ENCODE measurements at places on chromosomes 6 and 20.

DNA sequence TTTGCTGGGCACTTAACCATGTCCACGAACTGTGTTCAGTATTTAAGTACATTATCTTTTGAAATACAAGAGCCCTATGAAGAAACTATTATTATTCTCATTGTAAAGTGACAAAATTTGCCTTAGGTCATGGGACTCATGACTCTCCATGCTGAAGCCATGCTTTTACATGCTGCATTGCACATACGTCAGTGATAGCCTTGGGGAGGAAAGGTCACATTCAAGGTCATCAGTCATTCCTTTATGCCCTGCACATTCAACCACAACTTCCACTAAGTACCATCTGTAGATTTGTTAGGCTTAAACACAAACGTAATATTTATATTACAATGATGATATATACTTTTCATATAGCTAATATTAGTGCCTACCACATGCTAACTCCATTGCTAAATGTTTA, 292.7 kb downstream of the TBC1D7 start:
- no peak for DNase-seq

DNA sequence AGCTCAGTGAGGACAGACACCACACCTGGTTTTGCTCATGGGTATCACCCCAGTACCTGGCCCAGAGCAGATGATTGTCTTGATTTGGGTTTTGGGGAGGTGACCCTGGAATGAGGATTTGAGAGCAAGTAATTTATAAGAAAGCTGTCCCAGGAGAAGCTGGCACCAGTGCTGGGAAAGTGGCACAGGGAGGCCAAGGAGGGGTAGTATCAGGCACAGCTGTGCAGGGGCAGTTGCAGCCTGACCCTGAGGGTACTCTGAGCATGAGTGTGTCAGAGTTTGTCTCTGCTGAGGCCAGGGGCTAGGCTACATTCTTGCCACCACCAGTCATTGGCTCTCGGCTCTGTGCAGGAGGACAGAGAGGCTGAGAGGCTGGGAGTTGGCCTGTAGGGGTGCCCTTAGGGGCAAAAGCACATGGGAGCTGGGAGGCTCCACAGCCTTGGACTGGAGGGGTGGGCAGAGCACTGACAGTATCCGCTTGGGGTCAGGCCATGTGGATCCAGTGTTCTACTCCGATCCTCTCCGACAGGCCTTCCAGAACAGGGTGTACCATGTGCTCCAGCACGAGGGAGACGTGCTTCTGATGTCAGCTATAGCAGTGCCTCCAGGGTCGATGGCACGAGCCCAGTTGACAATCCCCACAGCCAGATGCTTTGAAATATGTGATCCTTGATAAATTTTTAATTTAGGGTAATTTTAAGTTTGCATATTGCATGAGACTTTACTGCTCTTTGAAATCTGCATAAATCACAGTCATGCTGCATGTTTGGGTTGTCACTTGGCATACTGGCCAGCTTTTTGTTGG, 121.3 kb downstream of the PHACTR3 start:
- no peak for DNase-seq

- peak; percentile 42 for DNase-seq
These were observed 440.8 kb downstream of the UTRN start for GRCh38 chr6:144725736-144726522.

- peak; percentile 70 for DNase-seq
These were observed 3.3 kb downstream of the ID1 start for GRCh38 chr20:31608251-31608945.

- DNase-seq, result no peak
These were observed 43.2 kb downstream of the PPP1R3G start for GRCh38 chr6:5128351-5128750.

DNA sequence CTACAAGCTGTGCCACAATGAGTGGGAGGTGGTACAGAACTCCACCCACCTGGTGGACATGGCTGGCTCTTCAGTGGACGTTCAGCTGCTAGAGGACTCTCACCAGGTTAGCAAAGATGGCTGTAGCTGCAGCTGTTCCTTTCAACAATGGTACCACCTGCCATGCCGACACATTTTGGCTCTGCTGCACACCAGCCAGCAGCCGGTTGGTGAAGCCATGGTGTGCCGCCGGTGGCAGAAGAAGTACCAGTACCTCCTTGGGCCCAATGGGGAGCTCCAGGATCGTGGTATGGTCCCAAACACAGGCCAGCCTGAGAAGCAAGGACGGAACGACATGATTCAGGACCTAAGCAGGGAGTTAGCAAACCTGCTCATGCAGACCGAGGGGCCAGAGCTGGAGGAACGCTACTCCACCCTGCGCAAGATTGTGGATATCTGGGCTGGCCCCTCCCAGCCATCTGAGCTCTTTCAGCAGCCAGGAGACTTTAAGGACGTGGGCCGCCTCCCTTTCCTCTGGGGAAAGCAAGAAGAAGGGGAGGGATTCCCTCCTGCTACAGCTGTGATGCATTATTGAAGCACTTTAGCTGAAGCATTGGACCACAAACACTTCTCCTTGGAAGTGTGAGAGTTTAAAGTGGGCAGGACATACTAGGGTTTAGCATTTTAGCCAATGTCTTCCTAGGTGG, 2.8 kb upstream of the ZSWIM1 start:
- DNase-seq, result no peak

GRCh38 chr20:58201616-58202015, 26.8 kb downstream of the ANKRD60 start:
- no peak for DNase-seq

DNA sequence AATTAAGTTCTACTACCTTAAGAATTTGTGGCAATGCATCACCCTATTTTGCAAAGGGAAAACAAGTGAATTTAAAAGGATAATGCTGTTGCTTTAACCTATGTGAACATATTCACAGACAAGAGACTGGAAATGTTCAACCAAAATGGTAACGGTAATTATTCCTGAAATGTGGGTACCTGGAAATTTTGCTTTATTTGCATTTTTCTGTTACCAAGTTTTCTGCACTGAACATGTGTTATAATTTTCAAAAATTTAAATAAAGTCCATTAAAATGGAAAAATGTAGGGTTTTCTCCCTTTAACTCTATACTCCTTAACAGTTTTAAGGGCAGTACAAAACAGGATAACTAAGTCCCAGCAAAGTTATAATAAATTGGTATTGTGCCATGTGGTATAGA, 66.4 kb downstream of the EPB41L2 start:
- DNase-seq, result no peak

DNA sequence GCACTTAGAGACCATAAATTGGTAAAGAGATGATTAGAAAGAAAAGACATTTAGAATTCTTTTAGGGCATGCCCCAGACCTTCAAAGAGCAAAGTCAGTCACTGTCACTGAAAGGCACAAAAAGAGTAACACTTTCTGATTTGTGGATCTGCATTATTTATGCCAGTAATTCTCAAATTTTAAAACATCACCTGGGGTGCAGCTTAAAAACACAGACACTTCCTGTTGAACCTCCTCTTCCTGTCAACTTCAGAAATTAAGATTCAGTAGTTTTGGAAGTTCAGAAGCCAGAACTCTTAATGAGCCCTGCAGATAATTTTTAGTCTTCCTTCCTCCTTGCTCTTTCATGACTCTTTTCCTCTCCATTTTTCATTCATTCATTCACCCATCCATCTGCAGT, 137.5 kb downstream of the NRN1 start:
- DNase-seq, result no peak

DNA sequence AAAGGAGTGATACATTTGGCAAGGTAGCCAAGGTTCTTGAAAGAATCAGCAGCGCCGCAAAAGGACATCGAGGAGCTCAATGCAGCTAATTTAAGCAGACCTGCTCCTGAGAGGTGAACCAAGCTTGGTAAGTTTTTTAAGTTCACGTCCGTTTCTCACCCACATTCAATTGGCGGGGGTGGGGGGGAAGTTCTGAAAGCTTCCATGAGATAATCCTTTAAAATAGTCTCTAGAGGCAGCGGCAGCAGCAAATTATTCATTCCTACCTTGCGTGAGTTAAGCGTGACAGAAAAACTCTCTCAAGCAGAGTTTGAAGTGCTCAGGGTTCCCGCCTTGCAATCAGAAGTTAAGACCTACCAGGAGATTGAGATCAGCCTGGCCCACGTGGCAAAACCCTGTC, 97.3 kb upstream of the NHSL1 start:
- DNase-seq, result no peak

GRCh38 chr20:43583982-43584432, 6.7 kb upstream of the IFT52 start:
- peak; percentile 95 for DNase-seq

GRCh38 chr20:17910828-17911294, 57.7 kb downstream of the SNX5 start:
- peak; percentile 93 for DNase-seq

DNA sequence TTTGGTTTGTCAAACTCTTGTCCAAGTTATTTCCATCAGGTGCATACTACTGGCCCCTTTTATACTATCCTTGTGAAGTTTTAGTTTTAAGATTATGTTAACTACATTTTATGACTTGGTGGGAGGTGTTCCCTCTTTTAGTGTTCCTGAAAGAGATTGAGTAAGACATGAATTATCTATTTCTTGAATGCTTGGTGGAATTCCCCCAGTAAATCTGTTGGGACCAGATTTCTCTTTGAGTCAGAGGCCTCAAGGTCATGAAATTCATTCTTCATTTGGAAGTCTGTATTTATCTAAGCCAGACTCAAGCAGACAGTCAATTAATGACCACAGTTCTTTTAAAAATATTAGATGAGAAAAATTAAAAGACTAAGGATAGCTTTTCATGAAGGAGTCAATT, 81.3 kb downstream of the MOXD1 start:
- DNase-seq, result peak; percentile 80

GRCh38 chr6:137214931-137215330, 4.3 kb downstream of the IFNGR1 start:
- DNase-seq, result no peak

GRCh38 chr6:18586133-18586532, 199.0 kb downstream of the RNF144B start:
- DNase-seq, result no peak

DNA sequence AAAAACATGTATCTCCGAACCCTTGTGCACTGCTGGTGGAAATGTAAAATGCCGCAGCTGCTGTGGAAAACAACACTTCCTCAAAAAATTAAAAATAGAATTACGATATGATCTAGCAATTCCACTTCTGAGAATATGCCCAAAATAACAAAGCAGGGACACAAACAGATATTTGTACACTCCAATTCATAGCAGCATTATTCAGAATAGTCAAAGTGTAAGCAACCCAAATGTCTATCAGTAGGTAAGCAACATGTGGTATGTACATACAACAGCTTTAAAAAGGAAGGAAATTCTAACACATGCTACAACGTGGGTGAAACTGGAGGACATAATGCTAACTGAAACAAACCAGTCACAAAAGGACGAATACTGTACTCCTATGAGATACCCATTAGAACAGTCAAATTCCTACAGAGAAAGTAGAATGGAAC, 5.7 kb upstream of the RAB5IF start:
- DNase-seq, result no peak

- DNase-seq, result no peak
These were observed 51.6 kb upstream of the CHD6 start for GRCh38 chr20:41669708-41670263.

DNA sequence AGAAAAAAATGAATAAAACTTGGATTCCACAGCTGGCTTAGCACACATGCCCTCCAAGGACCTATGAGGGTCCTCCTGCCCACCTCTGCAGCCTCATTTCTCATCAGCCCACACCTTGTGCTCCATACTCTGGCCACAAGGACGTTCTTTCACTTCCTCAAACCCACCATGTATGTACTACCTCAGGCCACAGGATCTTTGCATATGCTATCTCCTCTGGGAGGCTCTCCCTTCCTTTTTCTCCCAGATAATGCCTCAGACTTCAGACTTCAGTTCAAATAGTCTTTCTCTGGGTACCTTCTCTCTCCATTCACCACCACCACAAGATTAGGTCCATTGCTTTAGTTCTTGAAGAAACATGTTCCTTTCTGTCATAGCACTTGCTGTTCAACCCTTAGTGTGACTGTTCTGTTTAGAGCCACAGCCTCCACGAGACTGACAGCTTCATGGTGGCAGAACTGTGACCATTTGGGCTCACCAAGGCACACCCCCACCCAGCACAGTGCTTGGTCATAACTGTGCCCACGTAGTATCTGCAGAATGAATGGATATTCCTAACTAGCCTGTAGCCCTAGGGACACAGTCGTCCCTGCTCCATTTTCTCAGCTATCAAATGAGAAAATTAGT, 146.7 kb upstream of the LRFN2 start:
- DNase-seq, result no peak

GRCh38 chr6:70735513-70735912, 67.8 kb downstream of the SMAP1 start:
- DNase-seq, result no peak

DNA sequence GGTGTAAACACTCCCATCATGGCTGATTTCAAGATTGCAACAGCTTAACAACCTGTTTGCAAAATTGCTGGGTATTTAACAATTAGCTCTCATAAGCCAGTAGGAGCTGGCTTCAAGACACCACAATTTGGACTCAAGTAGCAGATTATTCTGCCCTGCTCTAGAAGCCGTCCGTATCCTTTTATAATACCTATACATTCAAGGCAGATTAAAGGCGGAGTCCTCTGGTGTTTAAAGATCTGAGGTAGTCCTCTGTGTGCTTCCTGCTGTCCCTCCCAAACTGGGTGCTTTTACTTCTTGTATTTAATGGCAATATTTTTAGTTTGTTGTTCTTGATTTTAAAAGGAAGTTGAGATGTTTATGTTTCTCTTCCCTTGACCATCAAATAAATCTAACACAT, 62.2 kb upstream of the SOX4 start:
- DNase-seq, result no peak

DNA sequence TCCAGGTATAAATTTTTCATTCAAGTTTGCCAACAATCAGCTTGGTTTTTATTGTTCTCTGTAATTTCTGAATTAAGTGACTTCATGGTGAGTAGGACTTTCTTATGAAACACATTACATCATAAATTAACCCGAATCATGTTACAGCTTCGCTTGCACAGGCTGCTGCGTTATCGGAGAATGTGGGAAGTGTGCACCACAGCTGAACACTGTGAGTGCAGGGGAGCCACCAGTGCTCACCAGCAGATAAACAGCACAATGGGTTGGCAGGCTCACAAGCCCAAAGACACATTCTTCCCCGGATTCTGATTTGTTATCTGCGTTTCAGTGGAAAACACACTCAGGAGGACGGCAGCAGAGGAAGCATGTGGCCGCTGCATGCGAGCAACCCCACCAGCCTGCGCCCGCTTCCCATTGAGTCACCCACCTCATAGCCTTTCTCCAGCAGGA, 121.1 kb downstream of the GMDS start:
- peak; percentile 56 for DNase-seq

DNA sequence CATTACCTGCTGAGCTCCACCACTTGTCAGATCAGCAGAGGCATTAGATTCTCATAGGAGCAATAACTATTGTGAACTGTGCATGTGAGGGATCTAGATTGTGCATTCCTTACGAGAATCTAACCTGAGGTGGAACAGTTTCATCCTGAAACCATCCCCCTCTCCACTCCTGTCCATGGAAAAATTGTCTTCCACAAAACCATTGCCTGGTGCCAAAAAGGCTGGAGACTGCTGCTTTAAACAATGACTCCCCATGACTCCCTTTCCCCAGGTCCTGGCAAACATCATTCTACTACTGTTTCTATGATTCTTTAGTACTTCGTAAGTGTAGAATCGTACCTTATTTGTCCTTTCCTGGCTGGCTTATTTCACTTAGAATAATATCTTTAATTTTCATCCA, 9.7 kb upstream of the DYNLRB1 start:
- no peak for DNase-seq

Data from astrocyte (in vitro differentiated cells and primary cell).